Mesenteric fat pad (tissue), 1 donor: ENCODE measurements at places on chromosomes 13 and 19.

DNA sequence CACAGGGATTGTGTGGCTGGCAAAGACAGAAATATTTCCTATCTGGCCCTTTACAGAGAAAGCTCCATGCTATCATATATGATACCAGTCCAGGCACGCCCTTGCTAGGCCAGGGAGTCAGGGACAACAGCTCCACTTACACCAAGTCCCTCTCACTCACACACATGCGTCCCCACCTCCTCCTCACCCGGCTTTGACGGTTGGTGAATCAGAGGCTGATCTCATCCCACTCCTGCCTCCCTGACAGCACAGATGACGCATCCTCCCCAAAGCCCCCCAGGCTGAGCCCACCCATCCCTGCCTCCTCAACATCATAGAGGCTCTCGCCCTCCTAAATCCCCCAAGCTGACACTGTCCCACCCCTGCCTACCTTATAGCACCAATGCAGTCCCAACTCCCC lies 62.7 kb downstream of the F2RL3 start:
- peak; percentile 33 for DNase-seq

DNA sequence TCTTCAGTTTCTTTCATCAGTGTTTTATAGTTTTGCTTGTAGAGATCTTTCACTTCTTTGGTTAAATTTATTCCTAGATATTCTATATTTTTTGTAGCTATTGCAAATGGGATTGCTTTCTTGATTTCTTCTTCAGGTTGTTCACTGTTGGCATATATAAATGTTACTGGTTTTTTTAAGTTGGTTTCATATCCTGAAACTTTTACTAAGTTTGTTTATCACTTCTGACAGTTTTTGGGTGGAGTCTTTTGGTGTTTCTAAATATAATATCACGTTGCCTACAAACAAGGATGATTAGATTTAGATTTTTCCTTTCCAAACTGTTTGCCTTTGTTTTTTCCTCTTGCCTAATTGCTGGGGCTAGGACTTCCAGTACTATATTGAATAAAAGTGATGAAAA lies 109.7 kb downstream of the PAN3 start:
- DNase-seq = no peak

DNA sequence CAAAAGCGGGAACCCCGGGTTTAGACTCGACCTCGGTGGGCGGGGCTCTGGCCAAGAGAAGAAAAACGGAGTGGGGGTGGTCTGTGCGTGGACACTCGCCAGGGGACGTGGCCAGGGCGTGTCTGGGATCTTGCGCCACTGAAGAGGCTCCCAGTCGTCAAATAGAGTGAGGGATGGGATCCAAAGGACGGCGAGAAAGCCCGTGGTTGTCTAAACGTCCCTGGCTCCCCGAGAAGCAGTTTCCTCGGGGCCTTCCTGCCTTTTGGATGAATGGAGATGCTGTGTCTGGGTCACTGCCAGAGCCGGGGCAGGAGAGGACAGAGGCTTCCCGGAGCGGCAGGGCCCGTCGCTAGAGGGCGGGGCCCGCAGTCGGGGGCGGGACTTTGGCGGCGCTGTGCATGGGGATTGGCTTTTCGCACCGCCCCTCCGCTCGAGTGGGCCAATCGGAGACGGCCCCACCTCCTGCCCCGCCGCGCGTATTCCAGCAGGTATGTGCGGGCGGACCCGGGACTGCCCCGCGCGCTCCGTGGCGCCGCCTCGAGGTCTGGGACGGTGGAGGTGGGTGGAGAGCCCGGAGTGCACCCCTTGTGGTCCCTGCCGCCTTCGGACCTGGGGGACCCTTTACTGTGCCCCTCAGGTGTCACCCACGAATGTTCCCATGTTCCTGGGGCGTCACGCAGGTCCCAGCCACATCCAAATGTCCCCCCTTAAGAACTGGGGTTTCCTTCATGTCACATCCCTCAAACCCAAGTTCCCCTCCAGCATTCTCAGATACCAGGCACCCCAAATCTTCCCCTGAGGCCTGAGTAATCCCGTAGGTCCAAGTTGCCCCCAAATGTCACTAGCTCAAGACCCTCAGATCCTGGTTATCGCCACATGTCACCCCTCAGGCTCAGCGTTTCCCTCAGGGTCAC lies 38.3 kb downstream of the ZSWIM4 start:
- peak; percentile 98 for DNase-seq

GRCh38 chr13:51614350-51614786 lies 30.1 kb downstream of the WDFY2 start:
- DNase-seq = no peak

DNA sequence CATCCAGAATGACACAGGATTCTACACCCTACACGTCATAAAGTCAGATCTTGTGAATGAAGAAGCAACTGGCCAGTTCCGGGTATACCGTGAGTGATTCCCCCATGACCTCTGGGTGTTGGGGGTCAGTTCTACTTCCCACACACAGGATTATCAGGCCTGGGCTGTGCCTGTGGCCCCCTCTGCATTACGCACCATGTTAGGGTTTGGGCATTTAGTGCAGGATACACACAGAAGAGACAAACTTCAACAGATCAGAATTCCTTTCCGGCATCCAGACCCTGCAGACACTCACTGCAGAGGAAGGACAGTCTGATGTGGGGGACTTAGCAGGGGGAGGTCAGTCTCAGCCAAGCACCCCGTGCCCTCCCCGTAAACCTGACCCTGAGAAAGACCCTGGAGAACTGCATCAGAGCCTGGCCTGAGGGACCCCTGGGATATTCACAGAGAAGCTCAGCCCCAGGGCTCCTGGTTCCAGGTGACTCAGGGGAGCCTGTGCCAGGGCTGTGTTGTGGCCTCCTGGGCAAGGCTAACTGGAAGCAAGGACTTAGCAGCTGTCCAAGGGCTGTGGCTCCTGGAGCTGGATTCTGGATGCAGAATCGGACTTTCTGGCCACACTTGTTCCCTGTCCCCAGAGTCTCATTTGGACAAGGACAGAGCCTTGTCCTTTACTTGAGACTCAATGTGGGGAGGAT lies 1.7 kb downstream of the CEACAM5 start:
- DNase-seq = peak; percentile 68

DNA sequence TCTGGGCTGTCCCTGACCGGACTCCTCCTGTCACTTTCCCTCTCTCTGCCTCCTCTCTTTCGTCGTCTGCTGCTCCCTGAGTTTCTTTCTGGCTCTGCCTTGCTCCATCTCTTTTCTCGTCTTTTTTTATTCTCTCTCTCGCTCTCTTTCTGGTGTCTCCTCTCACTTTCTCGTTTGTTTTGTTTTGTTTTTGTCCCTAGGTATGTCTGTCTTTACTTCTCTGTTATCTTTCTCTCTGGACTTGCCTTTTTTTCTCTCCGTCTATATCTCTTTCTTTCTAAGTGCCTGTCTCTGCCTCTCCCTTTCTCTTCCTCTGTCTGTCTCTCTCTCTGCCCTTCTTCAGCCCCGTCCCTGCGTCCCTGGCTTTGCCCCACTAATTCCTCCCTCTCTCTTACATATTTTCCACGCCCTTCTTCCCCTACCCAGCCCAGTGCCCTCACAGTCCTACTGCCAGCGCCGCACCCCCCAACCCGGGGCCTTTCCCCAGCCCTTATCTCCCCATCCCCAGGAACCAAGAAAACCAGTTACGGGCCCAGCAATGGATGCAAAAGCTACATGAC lies 48.1 kb upstream of the SHKBP1 start:
- DNase-seq = no peak

GRCh38 chr19:19489804-19490204 lies 25.5 kb downstream of the TSSK6 start:
- no peak for DNase-seq

GRCh38 chr19:31519256-31519655 lies 170.0 kb upstream of the TSHZ3 start:
- no peak for DNase-seq

GRCh38 chr13:36148446-36148845 lies 17.3 kb upstream of the DCLK1 start:
- no peak for DNase-seq

- DNase-seq = no peak
These were observed 62.8 kb upstream of the LRCH1 start for GRCh38 chr13:46490129-46490528.

DNA sequence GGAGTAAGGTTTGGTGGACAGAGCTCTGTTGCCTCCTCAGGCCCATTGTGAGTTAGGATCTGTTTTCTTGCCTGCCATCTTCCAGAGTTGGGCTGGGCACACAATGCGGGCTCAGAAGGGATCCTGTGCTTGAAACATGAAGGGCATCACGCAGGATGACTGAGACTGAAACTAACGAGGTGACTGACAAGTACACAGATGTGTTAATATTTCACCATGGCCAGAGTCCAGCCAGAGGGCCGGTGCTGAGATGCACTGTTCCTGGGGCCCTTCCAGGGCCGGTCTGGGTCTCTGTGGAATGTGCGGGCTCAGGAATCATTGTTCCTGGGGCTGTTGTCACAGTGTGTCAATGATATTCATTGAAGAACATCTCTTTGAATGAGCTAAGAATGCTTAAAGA lies 163.7 kb downstream of the URI1 start:
- DNase-seq = no peak

DNA sequence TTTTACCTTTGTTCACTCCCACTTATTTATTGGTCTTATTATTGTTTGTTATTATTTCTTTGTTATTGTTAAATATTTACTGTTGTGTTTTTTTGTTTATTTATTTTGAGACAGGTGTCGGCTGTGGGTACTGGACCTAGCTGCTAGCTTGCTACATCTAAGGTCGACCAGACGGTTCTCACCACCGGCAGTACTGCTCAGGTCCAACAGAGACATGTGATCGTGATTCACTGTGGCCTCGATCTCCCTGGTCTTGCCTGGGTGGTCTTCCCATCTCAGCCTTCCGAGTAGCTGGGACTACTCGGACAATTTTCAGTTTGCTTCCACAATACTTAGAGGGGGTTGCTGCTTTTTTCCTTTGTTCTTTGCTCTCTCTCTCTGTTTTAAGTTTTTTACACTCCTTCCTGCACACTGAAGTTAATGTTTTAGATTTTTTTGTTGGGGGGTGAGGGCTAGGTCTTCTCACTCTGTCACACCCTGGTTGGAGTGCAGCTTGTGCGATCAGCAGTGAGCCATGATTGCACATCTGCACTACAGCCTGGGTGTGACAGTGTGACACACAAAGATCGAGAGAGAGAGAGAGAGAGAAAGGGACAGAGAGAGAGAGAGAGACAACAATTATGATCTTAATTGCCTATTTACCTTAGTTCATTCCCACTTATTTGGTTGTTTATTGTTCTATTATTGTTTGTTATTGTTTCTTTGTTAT lies 1432.4 kb downstream of the UQCRFS1 start:
- no peak for DNase-seq

GRCh38 chr19:46466536-46467196 lies 4.7 kb downstream of the PNMA8A start:
- no peak for DNase-seq

GRCh38 chr19:13935765-13936510 lies 2.3 kb downstream of the PODNL1 start:
- no peak for DNase-seq

GRCh38 chr13:31859571-31859970 lies 120.2 kb downstream of the RXFP2 start:
- DNase-seq = no peak

DNA sequence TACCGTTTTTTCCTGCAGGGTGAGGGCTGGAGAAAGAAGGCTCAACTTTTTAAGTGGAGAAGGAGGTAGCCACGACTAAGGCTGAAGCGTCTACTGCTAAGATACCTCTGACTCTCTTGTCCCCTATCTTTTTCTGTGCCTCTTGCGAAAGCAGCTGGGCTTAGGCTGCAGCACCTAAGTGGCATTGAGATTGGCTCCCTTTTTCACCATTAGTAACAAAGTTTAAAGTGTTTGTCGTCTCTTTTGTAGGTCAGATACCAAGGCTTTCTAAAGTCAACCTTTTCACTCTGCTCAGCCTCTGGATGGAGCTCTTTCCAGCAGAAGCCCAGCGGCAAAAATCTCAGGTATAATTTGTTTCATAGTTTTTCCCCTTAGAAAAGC lies 887 bp downstream of the CDADC1 start:
- no peak for DNase-seq

GRCh38 chr13:23087880-23088279 lies 92.9 kb upstream of the SGCG start:
- no peak for DNase-seq
